ENCODE measurements at places on chromosomes 5 and 9.

DNA sequence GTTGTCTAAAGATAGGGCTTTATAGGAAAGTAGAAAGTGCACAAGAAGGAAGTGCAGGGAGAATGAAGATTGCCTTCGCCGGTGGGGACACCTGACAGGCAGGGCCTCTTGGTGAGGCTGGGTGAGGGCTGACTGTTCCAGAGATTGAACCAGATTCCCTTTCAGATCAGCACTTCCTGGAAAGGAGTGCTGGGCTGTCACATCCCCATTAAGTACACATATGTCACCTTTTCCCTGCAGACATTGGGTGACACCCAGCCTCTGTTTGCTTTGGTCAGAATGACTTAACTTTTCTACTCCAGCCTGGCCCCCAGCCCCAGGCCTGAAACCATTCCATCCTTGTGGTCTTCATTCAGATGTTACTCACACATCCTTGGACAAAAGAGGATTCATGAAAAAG, 7.4 kb upstream of the SHROOM1 start:
- no peak for DNase-seq

GRCh38 chr9:26262421-26263107, 584.3 kb upstream of the TUSC1 start:
- DNase-seq, result no peak

GRCh38 chr9:15972760-15973159, 419.9 kb downstream of the CCDC171 start:
- no peak for DNase-seq

DNA sequence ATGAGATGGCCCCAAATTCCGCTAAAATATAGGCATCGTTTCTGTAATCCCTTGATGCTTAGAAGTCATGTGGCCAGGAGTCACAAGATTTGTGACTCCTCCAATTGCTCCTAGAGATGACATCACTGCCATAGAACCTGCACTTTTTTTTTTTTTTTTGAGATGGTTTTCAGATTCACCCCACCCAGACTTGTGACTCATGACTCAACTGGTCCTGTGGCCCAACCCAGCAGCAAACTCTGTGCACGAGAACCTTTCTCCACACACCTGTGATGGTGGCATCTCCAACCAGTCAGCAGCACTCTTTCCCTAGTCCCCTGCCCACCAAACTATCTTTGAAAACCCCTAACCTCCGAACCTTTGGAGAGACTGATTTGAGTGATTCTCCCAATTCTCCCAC, 414.0 kb downstream of the MED10 start:
- DNase-seq, result no peak

- DNase-seq, result no peak
Measured at GRCh38 chr9:81980568-81980967, 8.0 kb upstream of the SPATA31D1 start.

- DNase-seq, result no peak
Measured at GRCh38 chr5:79484731-79485130, 29.2 kb downstream of the HOMER1 start.

- DNase-seq, result no peak
Measured at GRCh38 chr5:113293068-113293974, 141.5 kb downstream of the TSSK1B start.

GRCh38 chr5:55551358-55551757, 16.6 kb upstream of the PLPP1 start:
- DNase-seq, result no peak

GRCh38 chr9:116558818-116559540, 128.1 kb upstream of the TRIM32 start:
- DNase-seq, result no peak

DNA sequence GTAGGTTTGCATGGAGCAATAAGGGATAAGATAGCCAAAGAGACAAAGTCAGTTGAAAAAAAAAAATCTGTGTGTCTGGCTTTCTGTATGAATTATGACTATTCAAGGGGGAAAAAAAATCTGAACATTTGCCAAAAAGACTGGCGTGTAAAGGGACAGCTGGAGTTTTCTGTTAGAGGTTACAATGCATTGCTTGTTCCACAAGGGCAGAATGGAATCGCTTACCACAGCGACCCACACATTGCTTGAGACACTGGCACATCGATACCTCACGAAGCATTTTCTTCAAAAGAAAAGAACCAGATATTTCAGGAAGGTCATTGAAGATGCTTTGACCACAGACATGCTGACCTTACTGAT, 327.8 kb downstream of the TMEM167A start:
- no peak for DNase-seq

- no peak for DNase-seq
Measured at GRCh38 chr5:84202136-84202535, 182.5 kb downstream of the EDIL3 start.

DNA sequence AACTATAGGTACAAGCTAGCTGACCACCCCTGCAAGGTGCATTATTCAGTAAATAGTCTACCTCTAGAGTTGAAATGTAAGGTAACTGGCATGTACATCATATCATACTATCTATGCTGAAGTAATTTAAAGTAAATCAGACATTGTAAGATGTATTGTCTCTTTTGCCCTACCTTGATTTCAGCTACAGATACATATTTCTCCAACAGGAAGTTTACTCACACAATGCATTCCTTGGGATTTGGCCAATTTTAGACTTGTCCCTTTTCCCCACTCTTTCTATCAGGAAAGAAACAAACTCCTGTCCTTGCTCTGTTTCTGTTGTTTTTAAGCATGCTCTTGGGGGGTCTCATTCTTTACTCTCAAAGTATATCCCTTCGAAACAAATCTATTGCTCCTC, 58.5 kb upstream of the TSLP start:
- no peak for DNase-seq

DNA sequence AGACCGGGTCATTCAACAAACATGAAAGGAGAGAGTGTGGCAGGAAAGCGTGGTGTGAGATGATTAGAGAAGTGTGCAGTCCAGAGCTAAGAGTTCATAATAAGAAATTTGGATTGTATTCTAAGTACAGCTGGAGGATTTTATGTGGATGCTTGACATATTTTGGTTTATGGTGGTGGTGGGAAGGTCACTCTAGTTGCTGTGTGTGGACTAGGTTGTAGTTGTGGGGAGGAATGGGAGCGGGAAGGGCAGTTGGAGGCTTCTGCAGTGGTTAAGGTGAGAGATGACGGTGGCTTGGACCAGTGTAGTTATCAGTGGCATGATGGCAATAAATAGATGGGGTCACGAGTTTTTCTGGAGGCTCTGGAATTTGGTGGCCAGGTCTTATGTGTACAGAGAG, 45.7 kb upstream of the GPR151 start:
- no peak for DNase-seq

GRCh38 chr5:139651043-139651834, 3.1 kb downstream of the CXXC5 start:
- no peak for DNase-seq

DNA sequence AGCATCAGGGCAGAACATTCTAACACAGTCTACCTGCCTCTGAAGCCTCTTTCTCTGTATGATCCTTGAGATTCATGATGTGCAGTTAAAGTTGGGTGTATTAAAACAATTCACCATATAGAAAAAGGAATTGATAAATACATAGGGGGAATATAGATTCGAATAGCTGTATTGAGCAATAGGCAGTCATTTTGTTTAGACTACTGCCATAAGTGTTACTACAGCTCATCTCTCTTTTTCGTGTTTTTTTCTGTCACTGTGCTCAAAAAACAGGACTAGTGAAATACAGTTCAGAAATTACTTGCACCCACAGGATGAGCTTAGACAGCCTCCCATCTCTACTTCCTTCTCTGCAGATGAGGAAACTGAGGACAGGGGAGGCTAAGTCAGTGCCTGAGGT, 144.6 kb upstream of the FBN2 start:
- DNase-seq, result no peak

- DNase-seq, result no peak
Measured at GRCh38 chr5:100595812-100596173, 60.6 kb downstream of the FAM174A start.

- no peak for DNase-seq
Measured at GRCh38 chr9:18905883-18906629, 127.0 kb downstream of the SAXO1 start.

DNA sequence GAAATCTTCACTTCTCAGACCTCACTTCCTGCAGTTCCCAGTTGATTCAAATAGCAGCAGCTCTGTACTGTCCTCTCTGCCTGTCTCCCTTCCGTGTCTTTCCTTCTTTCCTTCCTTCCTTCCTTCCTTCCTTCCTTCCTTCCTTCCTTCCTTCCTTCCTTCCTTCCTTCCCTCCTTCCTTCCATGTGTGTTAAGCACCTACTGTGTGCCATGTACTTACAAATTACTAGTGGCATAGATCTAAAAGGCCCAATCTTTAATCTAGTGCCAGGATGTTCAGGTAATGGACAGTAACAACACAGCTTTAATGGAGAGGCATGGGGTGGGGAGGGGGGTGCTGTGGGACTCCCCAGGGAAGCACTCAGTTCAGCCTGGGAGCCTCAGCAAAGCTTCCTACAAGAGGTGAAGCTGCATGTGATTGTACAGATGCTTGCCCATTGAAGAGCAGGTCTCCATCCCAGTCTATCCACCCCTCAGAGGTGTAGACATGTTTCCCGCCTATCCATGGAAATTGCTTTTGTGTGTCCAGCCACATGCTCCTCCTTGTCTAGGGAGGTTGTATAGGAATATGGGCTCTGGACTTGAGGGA, 106.0 kb downstream of the RGS3 start:
- no peak for DNase-seq

- no peak for DNase-seq
Measured at GRCh38 chr5:180142021-180142765, 66.8 kb downstream of the RASGEF1C start.

GRCh38 chr9:132008855-132009812, 70.5 kb downstream of the MED27 start:
- DNase-seq, result no peak

DNA sequence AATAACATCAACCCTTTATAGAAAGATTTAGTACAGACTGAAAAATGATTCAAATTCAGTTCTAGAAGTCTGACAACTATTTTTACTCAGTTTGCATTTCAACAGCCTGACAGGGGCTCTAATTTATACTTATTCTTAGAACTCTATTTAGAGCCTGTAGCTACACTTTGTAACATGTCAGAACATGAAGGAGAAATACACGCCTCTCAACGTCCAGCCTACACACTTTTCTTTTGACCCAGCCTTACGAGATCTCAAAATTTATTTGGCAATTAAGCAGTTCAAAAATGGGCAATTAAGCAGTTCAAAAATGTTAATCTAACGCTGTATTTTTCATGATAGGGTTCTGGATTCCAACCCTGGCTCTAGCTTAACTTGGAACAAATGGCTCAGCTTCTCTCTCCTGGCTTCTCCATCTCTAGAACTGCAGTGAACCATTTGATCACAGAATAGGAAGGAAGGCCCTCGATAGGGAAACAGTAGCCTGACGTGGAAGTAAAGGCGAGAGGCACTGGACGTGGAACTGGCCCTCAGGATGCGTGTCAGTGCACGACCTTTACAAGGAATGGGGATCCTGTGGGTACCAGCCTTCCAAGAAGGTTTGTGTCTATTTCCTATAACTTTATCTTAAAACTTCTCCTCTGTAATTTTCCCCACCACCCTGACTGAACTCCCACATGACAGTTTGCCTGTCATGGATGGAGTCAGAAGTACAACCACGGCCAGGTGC, 66.4 kb downstream of the PRRT1B start:
- no peak for DNase-seq

DNA sequence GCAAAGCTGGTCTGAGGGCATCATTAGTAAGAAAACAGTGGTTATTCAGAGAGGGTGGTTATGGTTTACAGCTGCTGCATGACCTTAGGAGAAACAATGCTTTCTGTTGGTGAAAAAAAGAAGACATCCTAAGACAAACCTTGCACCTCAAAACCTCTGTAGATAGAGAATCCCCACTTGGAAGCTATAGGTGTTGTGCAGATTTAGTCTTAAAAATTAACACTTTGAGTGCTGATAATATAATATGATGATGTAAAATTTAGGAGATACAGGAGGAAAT, 1.4 kb upstream of the PTTG1 start:
- DNase-seq, result no peak

- no peak for DNase-seq
Measured at GRCh38 chr5:74464512-74465209, 175.9 kb downstream of the ENC1 start.

- DNase-seq, result no peak
Measured at GRCh38 chr5:172659909-172660628, 19.0 kb downstream of the NEURL1B start.

GRCh38 chr5:6495433-6496206, 47.0 kb downstream of the UBE2QL1 start:
- DNase-seq, result no peak

DNA sequence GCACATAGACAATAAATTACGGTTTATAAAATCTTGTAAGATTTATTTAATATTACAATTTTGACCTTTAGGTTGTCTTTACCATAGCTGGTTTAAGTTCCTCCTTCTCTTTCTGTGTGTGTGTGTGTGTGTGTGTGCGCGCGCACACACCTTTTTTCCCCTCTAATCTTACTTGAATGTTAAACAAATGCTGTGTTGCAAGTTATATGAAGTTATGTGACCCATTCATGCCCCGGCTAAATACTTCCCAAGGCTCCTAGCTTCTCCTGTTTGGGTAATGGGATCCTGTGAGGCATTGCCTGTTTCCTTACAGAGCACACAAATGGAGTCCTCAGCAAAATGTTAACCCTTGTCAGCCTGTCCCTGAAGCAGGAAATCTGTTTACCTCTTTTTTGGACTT, 125.6 kb upstream of the ZNF608 start:
- no peak for DNase-seq

GRCh38 chr9:131608493-131609037, 63.2 kb downstream of the PRRT1B start:
- DNase-seq, result no peak
